D341Med (cell line): ENCODE measurements at places on chromosomes 1 and 21.

DNA sequence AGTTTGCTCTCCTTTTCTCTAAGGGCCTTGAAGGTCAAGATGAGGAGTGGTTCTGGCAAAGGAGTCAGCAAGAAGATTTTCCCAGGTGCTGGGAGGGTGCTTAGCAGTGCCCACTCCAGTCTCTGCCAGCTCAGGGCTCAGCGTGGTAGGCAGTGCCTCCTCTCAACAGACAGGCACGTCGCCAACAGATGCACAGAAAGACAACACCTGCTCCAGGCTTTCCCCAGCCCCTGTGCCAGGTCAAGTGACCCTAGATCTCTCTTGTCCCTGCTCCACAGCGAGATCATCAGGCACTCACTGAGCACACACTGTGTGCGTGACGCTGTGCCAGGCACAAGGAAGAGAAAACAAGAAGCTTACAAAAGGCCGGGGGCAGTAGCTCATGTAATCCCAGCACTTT is 86.0 kb downstream of the CASZ1 start:
- no peak for DNase-seq

GRCh38 chr1:63304410-63304809 is 18.0 kb upstream of the FOXD3 start:
- no peak for DNase-seq

- DNase-seq: no peak
Observed at GRCh38 chr21:42505090-42505726, 8.4 kb upstream of the SLC37A1 start.

DNA sequence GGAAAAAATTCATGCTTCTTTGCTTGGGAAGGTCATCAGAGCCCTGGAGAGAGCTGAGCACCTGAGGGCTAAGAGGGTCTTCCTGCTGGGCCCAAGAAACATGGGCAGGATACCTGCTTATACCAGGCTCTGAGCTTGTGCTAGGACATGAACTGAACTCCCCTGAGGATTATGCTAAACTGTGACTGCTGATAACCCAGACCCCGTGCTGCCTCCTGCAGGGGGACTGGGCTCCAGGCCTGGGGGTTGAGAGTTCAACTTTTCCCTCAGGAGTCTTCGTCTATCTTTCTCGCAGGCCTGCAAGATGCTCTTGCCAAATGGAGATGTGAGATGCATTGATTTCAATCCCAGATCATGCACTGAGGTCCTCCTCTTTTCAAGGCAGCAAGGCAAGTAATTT is 368.5 kb downstream of the HHAT start:
- no peak for DNase-seq

DNA sequence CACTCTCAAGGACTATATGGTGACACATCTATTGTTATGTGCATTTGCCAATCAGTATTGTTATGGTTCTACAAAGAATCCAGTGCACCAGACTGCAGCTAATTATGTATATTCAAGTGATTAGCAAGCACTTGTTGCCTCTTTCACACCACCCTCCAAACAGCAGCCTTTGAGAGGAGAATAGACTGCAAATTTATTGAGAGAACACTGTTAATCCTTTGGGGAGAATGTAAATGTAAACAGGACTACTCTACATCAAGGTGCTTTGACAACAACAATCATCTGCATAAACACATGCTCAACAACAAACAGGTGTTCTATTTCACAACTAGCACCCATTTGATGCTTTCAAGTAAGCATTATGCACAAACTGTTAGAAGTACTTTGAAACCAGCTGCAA is 117.4 kb downstream of the AKT3 start:
- DNase-seq: no peak

- no peak for DNase-seq
Observed at GRCh38 chr1:11283151-11283550, 10.2 kb downstream of the UBIAD1 start.

DNA sequence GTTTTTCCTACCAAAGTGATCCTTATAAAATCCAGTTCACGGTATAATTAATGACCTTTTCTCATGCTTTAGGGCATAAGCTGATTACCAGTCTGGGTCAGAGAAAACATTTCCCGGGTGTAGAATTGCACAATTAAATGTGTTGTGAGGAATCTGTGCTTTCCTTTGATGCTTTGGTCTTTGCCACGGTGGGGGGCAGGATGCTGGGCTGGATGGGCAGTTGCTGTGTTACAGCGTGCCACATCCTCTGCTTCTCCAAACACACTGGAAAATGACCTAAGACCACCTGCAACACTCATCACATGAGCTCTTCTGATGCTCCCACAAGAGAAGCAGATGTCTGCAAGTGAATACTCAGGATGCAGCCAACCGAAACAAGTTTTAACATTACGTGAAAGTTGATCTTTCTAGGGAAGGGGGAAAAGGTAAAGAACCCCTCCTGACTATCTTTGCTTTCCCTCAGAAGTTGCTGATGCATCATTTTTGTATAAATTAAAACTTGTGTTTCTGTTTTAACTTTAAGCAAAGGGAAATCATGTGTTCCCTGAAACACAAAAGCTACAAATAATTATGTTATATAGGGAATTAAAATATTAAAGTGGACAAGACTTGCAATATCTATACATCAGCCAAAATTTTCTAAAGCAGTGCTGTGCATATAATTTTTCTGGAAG is 515.3 kb upstream of the NR5A2 start:
- DNase-seq: no peak

GRCh38 chr1:91065337-91065736 is 43.5 kb upstream of the ZNF644 start:
- DNase-seq: no peak

DNA sequence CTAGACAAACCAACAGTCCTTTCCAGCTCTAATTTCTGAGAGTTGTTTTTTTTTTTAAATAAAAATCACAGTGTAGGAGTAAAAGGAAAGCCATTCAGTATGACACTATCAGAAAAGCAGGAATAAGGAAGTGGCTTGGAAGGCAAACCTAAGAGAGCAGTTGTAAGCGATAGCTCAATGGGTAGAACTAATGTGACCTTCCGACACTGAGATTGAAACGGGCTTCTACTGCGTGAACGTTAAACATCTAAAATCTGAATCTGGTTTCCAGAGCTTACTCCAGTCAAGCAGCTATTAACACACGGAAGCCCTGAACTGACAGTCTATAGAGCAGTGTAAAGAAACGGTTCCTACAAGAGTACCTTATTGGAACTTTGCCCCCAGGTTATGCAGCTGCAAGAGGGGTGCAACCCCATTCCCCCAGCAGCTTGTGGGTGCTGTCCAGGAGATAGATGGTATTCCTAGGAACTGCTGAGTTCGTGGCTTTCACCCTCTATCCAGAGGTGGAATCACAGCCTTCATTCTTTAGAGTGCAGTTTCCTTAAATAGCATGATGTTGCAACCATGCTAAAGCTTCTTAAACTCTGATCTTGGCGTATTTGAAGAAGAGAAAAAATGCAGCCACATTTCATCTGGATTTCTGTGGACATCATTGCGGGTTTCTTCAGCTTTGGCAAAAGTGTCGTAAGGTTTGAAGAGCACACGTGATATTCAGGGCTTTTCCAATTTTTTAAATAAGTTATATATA is 3.3 kb upstream of the IRF2BP2 start:
- DNase-seq: no peak

- no peak for DNase-seq
Observed at GRCh38 chr21:17343055-17343454, 169.8 kb upstream of the CXADR start.

DNA sequence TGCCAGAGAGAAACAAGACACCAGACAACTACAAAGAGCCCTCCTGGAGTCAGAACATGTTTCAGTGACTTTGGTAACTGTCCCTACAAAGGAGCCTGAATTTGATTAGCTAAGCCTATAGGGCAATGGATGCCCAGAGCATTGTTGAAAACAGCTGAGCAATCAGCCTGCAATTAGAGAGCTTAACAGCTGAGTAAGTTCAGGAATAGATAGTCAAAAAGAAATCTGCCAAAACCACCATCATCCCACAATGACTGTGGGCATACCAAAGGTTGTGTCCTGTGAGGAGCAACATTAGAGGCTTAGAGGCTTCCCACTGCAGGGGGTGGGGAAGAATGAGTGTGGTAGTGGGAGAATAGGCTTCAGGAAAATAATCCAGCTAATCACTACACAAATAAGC is 32.1 kb downstream of the SH3BP5L start:
- DNase-seq: no peak

GRCh38 chr1:212495766-212496494 is 63.2 kb downstream of the NENF start:
- DNase-seq: no peak

DNA sequence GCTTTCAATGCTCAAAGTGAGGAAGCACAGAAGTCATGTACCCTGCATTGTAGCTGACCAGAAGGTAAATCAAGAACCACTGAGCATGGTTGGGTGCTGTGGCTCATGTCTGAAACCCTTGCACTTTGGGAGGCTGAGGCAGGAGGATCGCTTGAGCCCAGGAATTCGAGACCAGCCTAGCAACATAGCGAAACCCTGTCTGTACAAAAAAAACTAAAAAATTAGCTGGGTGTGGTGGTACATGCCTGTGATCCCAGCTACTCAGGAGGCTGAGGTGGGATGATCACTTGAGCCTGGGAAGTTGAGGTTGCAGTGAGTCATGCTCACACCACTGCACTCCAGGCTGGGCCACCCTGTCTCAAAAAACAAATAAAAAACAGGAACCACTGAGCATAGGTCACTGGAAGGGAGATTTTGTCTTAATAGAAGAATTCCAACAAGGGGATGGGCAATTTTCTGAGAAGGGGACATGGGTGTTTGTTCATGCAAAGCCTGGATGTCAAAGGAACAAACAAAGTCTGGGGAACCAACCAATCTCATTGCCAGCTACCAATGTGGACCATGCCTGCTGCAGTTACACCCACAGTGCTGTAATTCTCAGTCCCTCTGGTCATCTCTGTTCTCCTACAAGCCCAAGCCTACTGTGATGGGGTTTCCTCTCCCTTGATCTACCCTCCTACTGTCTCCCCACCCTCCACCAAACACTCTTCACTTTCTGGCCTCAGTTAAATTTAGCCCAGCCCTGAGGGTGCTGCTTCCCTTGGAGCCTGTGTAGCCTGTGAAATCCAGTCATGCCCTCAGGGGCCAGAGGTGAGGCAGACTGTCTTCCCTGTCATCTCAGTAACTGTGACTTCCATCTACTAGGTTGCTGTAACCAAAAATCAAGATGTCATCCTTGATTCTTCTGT is 47.9 kb downstream of the ELF3 start:
- DNase-seq: no peak

DNA sequence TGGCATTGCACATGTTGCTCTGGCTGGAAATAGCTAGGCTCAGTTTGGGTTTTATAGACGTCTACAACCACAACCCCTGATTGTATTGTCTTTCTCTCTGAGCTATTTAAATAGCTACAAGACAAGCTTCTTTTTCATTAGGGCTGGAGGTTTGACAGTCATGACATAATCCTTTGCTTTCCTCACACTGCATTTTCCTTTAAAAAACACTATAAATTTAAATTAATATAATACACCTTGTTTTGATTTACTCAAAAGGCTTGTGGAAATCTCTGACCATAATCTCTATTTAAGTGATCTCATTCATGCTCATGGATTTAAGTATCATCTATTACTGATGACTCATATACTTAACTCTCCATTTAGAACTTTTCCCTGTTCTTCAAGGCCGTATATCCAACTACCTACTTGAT is 50.4 kb upstream of the PTGFR start:
- DNase-seq: no peak

DNA sequence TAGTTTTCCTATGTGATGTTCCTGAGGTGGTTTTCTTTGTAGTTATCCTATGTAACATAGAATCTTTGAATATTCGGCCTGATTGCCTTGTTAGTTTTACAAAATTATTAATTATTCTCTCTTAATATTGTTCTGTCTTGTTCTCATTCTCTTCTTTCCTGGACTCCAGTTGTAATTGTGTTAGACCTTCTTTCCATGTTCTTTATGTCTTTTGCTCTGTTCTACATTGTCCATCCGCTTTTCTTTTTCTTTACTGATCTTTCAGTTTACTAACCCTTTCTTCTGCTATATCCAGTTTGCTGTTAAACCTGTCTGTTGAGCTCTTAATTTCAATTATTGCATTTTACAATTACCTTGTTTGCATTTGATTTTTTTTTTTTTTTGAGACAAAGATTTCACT is 89.3 kb downstream of the PEX14 start:
- DNase-seq: no peak

DNA sequence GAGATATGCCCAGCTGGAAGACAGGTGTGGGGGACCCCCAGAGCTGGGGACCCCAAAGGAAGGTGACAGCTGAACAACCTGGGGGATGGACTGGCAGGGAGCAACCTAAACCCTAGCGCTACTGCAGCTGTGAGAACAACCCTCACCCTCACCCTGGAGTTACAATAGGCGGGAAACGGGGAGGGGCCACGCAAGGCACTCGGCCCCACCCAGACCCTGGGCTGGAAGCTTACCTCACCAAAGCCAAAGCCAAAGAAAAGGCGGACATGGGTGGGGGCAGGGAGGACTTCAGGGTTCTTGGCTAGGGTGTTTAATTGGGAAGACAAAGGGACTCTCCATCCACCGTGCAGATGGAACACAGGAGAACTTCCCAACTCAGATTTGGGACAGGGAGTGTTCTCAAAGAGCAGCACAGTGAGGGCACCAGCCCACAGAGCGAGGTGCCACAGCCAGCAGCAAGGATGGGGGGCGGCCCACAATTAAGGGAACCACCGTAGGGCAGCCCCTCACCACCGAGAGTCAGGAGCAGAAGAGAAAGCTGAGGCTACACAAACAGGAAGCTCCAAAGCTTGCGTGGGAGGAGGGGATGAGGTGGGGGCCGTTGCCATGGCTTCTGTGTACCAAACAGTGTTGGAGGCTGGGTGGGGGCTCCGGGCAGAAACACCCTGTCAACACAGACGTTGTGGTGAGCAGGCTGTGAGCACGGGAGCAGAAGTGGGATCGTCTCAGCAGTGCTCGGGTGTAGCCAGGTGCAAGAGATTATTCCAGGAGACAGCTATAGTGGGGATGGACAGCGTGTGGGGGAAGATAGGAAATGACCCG is 1.9 kb downstream of the TAGLN2 start:
- DNase-seq: no peak

DNA sequence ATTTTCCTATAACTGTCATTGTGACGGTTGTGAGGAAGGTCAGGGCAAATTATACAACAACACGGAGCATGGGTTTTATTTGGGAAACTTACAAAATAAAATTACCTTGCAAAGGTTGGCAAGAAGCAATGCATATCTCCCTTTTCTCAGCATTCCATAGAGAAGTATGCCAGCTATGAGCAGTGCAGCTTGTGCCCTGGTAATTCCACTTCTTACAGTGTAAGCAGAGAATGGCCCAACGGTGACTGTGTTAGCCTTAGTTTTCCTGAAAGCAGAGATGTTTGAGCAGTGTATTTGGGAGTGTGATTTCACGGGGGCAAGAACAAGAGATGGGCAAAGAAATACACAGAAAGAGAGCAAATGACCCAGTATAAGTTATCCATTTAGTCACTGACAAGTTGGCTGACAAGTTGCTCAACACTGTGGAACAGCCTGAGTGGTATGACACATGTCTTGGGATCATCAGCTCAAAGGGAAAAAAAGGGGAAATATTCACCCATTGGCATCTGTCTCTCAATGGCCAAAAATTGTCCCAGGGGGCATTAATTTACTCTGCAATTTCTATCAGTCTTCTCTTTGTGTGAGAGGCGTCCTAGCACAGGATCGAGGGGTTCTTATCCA is 210.9 kb upstream of the NRIP1 start:
- DNase-seq: no peak

- DNase-seq: peak; percentile 19
Observed at GRCh38 chr21:46347791-46348381, 23.9 kb downstream of the PCNT start.

GRCh38 chr1:170337413-170337994 is 191.7 kb downstream of the NTMT2 start:
- no peak for DNase-seq

GRCh38 chr1:38624336-38625039 is 235.1 kb downstream of the RRAGC start:
- DNase-seq: no peak
